ENCODE measurements at places on chromosomes 3 and 15.

DNA sequence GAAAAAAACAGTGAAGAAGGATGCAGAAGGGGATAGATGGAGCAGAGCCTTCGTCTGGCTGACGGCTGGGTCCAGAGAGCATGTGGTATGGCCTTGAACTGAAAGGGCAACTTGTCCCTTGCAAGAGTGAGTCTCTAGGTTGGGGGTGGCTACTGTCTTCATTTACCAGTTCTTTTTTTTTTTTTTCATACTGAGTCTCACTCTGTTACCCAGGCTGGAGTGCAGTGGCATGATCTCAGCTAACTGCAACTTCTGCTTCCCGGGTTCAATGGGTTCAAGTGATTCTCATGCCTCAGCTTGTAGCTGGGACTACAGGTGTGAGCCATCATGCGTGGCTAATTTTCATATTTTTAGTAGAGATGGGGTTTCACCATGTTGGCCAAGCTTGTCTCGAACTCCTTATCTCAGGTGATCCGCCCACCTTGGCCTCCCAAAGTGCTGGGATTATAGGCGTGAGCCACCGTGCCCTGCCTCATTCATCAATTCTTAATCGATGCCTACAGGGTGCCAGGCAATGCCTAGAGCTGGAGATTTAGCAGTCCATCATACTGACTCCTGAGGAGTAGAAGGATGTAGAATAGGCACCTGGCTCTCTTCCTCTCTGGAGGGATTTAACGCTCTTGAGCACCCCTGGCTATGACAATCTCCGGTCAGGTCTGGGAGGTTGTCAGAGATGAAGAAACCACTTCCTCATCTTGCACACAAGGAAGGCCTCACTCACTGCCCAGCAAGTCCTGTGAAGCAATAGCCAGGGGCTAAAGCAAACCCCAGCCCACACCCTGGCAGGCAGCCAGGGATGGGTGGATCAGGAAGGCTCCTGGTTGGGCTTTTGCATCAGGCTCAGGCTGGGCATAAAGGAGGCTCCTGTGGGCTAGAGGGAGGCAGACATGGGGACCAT is at the start of gene CAMP:
Gene CAMP, plus strand, starts transcription at position 880 of the 898 bp plus-strand sequence. Its CDS starts 17 bp downstream, at position 897.
- DNase-seq: peak; percentile 51

- DNase-seq: peak; percentile 90
Observed at GRCh38 chr15:51192521-51193280, 98.0 kb upstream of the TNFAIP8L3 start.

GRCh38 chr3:48422272-48422671 is 7.6 kb downstream of the PLXNB1 start:
- DNase-seq: no peak

GRCh38 chr3:186506857-186507256 is 37.3 kb downstream of the CRYGS start:
- DNase-seq: no peak

- no peak for DNase-seq
Observed at GRCh38 chr3:72576563-72576962, 271.7 kb downstream of the SHQ1 start.

Measured in posterior cingulate gyrus (tissue), 11 donors.